ENCODE measurements at places on chromosomes 16 and 17.

- DNase-seq = no peak
Measured at GRCh38 chr17:29100296-29100695, 57.4 kb downstream of the PIPOX start.

DNA sequence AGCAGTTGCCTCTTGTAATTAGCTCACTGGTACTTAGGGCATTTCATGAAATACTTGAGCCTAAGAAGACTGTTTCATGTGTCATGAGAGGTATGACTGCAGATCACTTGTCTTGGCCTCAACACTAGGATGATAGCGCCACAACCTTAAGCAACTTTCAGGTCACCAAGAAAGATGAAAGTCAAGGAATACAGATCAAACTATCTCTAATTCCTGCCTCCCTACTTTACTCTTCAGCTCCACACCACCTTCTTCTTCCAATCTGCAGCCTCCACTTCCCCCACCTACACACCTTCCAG, 28.0 kb downstream of the GNA13 start:
- no peak for DNase-seq

- peak; percentile 58 for DNase-seq
Measured at GRCh38 chr17:58577696-58578095, 63.3 kb upstream of the MTMR4 start.

DNA sequence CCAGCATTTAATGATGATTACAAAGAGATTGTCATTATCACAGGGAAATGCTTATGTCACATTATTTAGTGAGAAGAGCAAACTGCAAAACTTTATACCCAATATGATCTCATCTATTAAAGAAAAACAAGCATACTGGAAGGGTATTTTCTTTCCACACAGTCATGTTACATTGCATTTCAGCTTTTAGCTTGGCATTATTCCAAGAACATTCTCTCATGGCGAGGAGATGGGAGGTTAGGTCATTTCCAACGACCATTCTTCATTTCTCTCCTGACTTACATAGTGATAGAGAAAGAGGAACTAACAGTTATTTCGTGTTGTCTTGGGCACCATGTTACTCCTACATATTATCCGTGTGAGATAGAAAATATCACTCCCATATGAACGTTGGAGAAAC, 309.4 kb upstream of the XYLT1 start:
- no peak for DNase-seq

DNA sequence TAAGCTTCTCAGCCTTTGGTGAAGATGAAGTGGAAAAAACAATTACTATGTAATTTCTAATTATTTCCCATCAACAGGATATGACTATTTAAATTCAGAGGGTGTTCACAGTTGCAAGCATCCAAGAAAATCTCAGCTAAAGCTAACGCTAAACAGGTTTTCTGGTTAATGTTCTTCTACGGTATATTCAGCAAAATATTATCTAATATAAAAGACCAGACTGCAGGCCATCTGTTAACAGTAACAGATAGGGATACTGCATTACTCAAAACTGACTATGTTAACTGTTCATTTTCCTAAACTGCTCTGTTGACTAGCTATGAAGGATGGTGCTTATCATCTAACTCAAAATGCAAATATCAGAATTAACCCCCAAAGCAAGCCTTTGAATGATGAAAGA, 32.8 kb downstream of the GLG1 start:
- DNase-seq = no peak

DNA sequence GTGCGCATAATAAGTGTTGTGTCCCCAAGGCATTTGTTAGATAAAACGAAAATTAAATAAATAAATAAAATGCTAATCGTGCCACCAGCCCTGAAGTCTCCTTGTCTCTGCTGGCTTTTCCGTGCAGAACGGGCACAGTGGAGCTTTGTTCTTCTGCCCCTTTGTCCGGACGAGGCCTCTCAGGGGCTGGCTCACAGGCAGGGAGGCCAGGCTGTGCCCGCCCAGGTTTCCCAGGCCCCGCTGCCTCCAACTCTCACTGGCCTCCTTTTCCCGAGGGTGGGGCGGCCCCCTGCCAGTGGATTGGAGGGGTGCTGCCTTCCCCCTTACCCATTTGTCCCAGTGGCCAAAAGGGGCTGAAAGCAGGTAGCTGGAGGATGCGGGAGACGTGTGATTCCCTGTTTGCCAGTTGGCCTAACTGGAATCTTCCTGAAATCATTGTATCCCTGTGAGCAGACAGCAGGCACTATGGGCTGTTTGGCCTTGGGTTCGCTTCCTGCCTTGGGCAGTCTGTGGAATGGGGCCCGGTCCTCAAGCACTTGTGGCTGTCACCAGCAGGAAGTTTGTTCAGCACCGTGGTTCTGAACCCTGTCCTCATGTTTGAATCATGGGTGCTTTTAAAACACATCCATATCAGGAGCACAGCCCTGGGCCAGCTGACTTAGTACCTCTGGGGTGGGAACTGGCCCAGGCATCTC, 64.4 kb downstream of the KSR1 start:
- no peak for DNase-seq

- DNase-seq = no peak
Measured at GRCh38 chr16:49756775-49757558, 98.9 kb downstream of the ZNF423 start.

DNA sequence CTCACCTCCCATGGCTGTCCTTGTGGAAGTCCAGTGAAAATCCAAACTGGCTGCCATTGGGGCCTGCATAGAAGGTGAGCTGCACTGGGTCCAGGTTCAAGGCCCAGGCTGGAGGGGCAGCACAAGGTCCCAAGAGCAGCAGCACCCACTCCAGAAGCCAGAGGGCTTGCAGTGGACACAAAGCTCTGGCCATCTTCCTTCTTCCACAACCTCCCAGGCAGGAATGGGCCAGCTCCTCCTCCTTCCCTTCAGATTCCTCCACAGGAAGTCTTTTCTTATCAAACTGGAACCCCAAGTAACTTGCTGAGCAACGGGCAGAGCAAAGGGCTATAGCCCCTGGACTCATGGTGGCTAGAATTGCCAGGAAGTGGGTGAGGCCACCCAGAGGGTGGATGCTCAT, at the start of gene ITGA2B:
Gene ITGA2B (minus strand): TSS at position 369 of the 400 bp plus-strand sequence. CDS start 176 bp downstream, at position 193.
- DNase-seq = no peak

- DNase-seq = no peak
Measured at GRCh38 chr17:76213491-76213890, 26.8 kb downstream of the RNF157 start.

- DNase-seq = no peak
Measured at GRCh38 chr17:13154398-13154797, 136.6 kb upstream of the ELAC2 start.

DNA sequence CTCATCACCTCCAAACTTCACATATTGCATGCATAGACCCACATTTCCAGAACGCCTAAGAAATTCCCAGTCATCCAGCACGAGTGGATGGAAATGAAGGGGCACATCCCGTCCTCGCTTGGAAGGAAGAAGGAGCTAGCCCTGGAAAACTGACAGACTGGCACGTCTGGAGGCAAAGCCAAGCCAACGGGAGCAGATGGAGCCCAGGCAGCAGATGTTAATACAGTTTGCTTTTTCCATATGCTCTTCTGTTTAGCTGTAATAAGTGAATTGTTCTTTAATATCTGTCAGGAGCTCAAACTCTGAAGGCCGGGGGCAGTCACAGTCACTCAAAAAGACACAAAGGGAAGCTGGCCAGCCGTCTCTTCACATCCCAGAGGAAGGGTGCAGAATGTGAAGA, 187.7 kb downstream of the XYLT1 start:
- no peak for DNase-seq

DNA sequence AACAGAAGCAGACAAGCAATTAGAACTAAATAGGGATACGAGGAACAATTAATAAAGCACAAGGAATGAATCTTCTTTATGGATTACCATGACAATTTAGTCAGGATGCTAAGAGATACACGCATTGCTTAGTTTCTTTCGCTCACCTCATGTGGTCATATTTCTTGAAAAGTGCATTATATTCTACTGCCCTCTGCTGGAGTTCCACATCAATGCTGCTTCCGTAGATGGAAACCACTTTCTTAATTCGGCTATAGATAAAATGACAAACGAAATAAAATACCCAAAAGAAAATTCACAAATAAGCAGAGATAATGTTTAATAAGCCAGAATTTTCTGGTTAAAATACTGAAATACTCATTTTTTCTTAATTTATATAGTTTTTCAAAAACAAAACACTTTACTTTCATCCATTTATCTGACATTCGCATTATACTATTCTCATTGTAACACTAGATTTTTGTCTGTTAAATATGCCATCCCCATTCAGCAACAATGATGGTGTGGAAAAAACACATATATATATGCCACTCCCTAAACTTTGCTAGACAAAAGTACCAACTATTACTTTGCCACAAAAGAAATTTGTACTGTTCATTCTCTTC, 22.0 kb upstream of the PHLPP2 start:
- peak; percentile 46 for DNase-seq

GRCh38 chr16:63890081-63890480, 1231.8 kb downstream of the CDH11 start:
- DNase-seq = no peak

DNA sequence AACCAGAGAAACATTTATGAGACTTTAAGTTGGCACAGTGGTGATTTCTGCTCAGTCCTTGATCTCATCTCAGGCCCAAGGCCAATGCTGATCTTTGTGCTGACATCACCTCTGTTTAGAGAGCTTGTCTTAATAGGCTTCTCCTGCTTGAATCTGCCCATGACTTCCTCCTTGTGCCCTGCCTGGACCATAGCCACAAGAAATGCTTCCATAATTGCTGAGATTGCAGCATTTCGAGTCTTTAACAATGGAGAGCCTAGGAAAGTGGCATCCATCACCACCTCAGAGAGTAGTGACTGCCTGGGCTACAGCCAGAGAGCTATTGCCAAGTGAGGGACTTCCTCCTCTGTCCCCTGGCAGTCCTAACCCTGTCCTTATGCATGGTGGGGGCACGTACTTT, 25.1 kb upstream of the MMP2 start:
- no peak for DNase-seq

DNA sequence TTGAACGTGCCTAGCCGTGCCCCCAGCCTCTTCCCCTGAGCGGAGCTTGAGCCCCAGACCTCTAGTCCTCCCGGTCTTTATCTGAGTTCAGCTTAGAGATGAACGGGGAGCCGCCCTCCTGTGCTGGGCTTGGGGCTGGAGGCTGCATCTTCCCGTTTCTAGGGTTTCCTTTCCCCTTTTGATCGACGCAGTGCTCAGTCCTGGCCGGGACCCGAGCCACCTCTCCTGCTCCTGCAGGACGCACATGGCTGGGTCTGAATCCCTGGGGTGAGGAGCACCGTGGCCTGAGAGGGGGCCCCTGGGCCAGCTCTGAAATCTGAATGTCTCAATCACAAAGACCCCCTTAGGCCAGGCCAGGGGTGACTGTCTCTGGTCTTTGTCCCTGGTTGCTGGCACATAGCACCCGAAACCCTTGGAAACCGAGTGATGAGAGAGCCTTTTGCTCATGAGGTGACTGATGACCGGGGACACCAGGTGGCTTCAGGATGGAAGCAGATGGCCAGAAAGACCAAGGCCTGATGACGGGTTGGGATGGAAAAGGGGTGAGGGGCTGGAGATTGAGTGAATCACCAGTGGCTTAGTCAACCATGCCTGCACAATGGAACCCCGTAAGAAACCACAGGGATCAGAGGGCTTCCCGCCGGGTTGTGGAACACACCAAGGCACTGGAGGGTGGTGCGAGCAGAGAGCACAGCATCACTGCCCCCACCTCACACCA, 724 bp downstream of the GAA start:
- peak; percentile 48 for DNase-seq

GRCh38 chr17:9472541-9472940, 103.1 kb downstream of the STX8 start:
- peak; percentile 93 for DNase-seq

GRCh38 chr16:20799599-20799998, 6.7 kb downstream of the ERI2 start:
- DNase-seq = peak; percentile 36

- no peak for DNase-seq
Measured at GRCh38 chr17:79950306-79950705, 85.4 kb downstream of the TBC1D16 start.

GRCh38 chr17:75260641-75261335, 618 bp downstream of the GGA3 start:
- DNase-seq = no peak

GRCh38 chr16:28935346-28935745, 3.6 kb downstream of the CD19 start:
- peak; percentile 28 for DNase-seq

GRCh38 chr17:61323003-61323908, 76.4 kb upstream of the TBX2 start:
- DNase-seq = no peak

GRCh38 chr16:28180655-28181460, 30.9 kb downstream of the XPO6 start:
- no peak for DNase-seq

All from LHCN-M2 (cell line).